Activated naive CD8-positive, alpha-beta T cell treated with anti-CD3 and anti-CD28 coated beads, Interleukin-2, amount 50 U/mL, for 16 hours (primary cell): ENCODE measurements at places on chromosomes 7 and 10.

- DNase-seq = no peak
Measured at GRCh38 chr10:116781370-116781884, 39.1 kb upstream of the HSPA12A start.

DNA sequence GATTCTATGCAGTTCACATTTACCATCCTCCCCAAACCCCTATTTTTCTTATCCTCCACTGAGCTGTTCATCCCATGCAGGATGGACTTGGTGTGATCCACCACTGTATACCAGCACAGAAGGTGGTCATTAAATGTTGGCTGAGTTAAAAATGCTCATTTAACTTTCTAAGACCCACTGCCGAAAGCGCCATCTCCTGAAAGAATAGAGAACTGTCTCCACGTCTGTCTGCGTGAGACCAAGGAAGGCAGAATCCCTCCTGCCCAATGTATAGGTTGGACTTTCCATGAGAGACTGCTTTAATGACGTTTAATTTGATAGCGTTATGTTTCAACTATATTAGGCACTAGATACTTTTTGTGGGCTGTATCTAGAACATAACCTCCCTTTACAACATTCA, 124.3 kb downstream of the GPAM start:
- no peak for DNase-seq

- DNase-seq = no peak
Measured at GRCh38 chr10:9508606-9509005, 1454.1 kb downstream of the GATA3 start.

GRCh38 chr10:49023752-49024151, 84.1 kb upstream of the LRRC18 start:
- DNase-seq = no peak

GRCh38 chr10:106000721-106001120, 1163.8 kb downstream of the SORCS1 start:
- DNase-seq = no peak

- DNase-seq = no peak
Measured at GRCh38 chr7:84336303-84336702, 141.7 kb upstream of the SEMA3A start.

DNA sequence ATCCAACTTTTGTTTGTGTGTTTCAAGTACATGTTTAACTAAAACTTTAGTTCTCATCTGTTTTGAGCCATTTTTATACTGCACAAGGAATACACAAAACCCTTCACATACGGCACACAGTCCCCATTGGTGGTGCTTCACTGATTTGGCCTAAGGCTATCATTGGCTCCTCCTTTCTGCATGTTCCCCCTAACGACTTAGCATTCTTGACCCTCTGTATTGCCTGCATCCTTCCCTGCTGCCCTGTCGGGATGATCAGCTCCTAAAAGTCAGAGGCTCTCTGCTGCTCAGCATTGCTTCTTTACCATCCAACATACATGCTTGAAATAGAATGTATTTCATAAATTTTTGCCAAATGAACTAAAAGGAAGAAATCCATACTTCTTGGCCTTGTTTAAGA, 111.4 kb upstream of the ABCB5 start:
- DNase-seq = no peak
